ENCODE measurements at places on chromosomes 16 and 17.

DNA sequence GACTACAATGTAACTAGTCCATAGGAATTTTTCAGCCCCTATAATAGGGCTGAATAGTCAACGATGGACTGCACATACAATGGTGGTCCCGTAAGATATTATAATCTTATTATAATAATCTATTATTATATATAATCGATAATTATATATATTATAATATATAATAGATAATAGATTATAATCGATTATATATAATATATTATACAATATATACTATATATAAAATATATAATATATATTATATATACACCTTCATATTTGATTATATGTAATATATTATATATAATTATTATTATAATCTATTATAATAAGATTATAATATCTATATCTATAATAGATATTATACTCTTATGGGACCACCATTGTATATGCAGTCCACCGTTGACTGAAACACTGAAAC lies 238.8 kb downstream of the XYLT1 start:
- DNase-seq, result no peak

DNA sequence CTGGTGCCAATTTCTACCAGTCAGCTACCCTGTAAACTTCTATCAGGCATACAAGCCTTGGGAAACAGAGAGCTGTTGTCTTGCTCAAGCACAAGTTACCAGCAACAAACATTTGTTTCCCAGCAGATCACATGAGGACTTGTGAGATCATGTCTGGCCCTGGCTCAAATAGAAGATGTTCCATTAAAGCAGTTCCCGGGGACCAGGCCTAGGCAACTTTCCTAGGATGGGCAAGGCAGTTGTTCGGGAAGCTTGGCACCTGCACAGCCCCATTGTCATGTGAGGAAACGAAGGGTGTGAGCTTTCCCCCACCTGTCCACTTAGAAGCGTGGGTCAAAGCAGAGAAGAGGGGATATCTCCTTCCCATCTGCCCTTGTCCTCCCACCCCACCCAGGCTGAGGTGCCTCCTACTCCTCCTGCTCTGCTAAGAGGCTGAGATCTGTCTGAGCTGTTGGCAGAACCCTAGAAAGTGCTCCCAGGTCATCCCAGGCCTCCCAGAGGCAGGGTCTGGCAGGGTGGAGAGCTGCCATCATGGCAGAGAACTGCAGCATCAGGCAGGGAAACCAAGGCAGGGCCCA lies 11.2 kb upstream of the SLC47A2 start:
- no peak for DNase-seq

- peak; percentile 20 for DNase-seq
Observed at GRCh38 chr17:16915752-16916556, 56.0 kb downstream of the TNFRSF13B start.

DNA sequence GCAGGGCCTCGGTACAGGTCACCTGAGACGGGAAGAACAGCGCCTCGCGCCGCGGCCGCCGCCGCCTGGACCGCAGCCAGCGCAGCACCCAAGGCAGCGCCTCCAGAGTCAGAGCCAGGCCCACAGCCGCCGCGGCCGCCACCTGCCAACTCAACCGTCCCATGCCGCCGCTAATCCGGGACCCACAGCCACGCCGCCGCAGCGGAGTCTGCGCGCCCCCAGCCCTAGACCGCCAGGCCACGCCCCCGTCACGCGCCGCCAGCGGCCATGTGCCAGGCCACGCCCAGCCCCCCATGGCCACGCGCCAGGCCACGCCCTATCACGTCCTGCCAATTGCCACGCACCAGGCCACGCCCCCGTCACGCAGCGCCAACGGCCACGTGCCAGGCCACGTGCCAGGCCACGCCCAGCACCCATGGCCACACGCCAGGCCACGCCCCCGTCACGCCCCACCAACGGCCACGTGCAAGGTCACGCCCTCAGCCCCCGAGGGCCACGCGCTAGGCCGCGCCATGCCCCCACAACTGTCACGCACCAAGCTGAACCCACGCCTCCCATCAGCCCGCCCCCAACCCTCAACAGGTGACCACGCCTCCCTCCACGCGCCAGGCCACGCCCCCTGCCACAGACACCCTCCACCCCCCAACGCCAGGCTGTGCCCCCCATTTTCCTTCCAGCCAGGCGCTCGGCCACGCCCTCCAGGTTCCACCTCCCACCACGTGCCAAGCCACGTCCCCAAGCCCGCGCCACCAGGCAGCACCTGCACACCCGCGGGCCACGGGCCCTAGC lies at the start of gene PLD6:
Gene PLD6, minus strand, starts transcription at position 210 of the 789 bp plus-strand sequence. Its CDS starts 47 bp downstream, at position 163.
- peak; percentile 93 for DNase-seq

DNA sequence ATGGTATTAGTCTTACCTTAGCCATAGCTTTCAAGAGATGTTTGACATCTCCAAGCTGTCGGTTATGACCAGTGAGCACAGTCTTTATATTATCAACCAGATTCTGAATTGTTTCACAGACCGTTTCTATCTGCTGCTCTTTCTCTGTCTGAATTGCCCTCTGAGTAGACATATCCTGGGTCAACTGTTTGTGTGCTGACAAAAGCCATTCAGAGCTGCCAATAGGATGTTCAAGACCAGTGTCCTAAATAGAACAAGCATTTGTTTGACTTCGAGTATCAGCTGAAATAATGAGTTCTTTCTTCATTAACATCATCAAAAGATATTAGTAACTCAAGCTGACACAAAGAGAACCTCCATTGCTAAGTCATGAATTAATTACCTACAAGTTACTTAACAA lies 14.9 kb upstream of the ARL6IP1 start:
- no peak for DNase-seq

- no peak for DNase-seq
Observed at GRCh38 chr17:20103454-20104446, 94.6 kb downstream of the SPECC1 start.

All from stimulated activated CD4-positive, alpha-beta T cell treated with anti-CD3 and anti-CD28 coated beads, Interleukin-4, amount 100 ng/mL, for 1 hour (primary cell).